ENCODE measurements at places on chromosomes 1 and 21. TPM values are rescaled to one million over a fixed set of nuclear protein-coding genes. Genes with fewer than 3 reads are reported as not detected.
A peak's percentile ranks its signal among the peaks of the same experiment; 100 is the strongest.

GRCh38 chr1:41535276-41535675 is 50.8 kb upstream of the EDN2 start:
- H3K36me3 ChIP-seq: no peaks in the 10 kb centered on the region
- H3K27ac ChIP-seq: no peak overlapping the region
- H3K4me3 ChIP-seq: no peak overlapping the region
- H3K27me3 ChIP-seq: peaks cover 46% of the 10 kb centered on the region

GRCh38 chr1:63723602-63724001 is 50.2 kb upstream of the ROR1 start:
- H3K4me1 ChIP-seq: no peaks in the 10 kb centered on the region
- no peak for DNase-seq
- H3K27me3 ChIP-seq: peaks cover under 1% of the 10 kb centered on the region
- no peak overlapping the region for H3K4me3 ChIP-seq

DNA sequence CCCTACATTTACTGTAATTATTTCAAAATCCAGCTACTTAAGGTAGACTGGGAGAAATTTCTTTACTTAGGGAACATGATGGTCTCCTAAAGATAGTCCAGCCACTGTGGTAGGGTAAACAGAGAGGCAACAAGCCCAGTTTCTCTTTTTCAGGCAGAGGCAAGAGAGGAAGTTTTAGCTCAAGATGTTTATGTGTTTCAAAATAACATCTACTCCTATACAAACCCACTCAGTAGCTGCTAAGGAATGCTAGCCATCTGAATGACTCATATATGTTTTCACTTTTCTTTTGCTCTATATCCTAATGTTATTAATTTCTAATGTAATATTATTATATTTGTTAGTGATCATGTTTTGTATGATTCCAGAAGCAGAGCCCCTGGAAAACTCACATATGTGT is 856.6 kb downstream of the PLA2G4A start:
- no peak overlapping the region for H3K4me3 ChIP-seq
- H3K27ac ChIP-seq: no peak overlapping the region
- H3K4me1 ChIP-seq: no peaks in the 10 kb centered on the region
- H3K27me3 ChIP-seq: no peaks in the 10 kb centered on the region
- H3K36me3 ChIP-seq: no peaks in the 10 kb centered on the region

The TFAP2E gene
- total RNA-seq: 1.3 TPM

GRCh38 chr1:219226196-219226595 is 52.5 kb downstream of the LYPLAL1 start:
- no peak overlapping the region for H3K27ac ChIP-seq
- peaks cover 31% of the 10 kb centered on the region for H3K36me3 ChIP-seq
- no peak overlapping the region for H3K4me3 ChIP-seq
- H3K4me1 ChIP-seq: no peaks in the 10 kb centered on the region
- no peak for DNase-seq

The LENEP gene
- 0.52 TPM for total RNA-seq

DNA sequence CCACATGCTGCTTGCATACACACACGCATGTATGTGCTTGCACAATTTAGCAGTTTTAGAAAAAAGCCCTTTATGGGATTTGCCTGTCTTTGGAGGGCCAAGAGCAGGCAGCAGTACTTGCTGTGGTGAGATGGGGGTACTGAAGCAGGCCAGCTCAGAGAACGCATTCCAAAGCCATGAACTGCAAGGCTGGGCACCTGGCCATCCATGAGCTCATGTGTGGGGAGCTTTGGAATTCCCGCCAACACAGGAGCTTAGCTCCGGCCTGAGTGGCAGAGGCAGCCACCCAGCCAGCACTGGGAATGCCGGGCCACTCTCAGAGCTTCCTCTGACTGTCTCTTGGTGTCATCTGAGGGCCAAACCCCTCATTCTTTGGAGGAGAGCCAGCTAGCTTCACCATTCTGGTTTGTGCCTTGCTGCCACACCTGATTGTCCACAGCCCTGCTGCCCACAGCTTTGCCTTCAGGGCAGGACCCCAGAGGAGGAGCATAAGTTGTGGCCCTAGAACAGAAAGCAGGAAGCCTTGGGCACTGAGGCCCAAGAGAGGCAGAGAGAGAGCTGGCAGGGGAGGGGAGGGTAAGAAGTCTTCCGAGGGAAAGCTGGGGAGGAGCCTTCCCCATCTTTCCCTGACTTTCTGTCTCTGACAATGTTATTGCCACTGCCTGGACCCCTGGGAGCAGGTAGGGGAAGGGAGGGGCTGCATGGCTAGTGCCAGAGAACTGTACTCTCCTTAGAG is 92.1 kb upstream of the POU3F1 start:
- peaks cover 72% of the 10 kb centered on the region for H3K27me3 ChIP-seq
- H3K4me3 ChIP-seq: no peak overlapping the region
- no peak for DNase-seq
- no peaks in the 10 kb centered on the region for H3K36me3 ChIP-seq

- no peaks in the 10 kb centered on the region for H3K4me1 ChIP-seq
- H3K27ac ChIP-seq: no peak overlapping the region
- H3K36me3 ChIP-seq: no peaks in the 10 kb centered on the region
- H3K4me3 ChIP-seq: no peak overlapping the region
- no peak for DNase-seq
Measured at GRCh38 chr21:27300770-27301169, 333.9 kb upstream of the ADAMTS5 start.

The PRRX1 gene
- 142 TPM for total RNA-seq

DNA sequence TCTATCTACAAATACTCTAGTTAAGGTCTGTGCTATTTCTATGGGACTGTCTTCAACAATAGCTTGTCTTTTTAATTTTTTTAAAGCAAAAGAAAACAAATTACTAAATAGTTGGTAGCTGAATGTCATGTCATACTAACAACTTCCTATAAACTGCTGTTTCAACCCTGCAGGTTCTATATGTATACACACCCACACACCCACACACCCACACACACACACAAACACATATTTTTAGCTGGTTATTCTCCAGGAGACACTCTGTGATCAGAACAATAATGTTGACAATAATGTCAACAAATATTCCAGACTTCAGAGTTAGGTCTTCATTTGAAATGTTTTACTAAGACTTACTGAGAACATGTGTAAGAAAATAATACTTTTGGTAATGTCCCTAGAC is 66.7 kb downstream of the AK5 start:
- DNase-seq: no peak
- H3K27ac ChIP-seq: no peak overlapping the region
- no peaks in the 10 kb centered on the region for H3K36me3 ChIP-seq
- H3K27me3 ChIP-seq: no peaks in the 10 kb centered on the region
- no peak overlapping the region for H3K4me3 ChIP-seq

GRCh38 chr1:15950302-15950701 is 25.6 kb downstream of the ZBTB17 start:
- H3K27me3 ChIP-seq: no peaks in the 10 kb centered on the region
- H3K36me3 ChIP-seq: peaks cover 11% of the 10 kb centered on the region
- no peak for DNase-seq
- peaks cover 32% of the 10 kb centered on the region for H3K4me1 ChIP-seq
- H3K4me3 ChIP-seq: no peak overlapping the region

GRCh38 chr1:233704170-233704897 is 90.4 kb downstream of the KCNK1 start:
- peaks cover 29% of the 10 kb centered on the region for H3K4me1 ChIP-seq
- H3K27ac ChIP-seq: no peak overlapping the region
- peaks cover 4% of the 10 kb centered on the region for H3K27me3 ChIP-seq
- H3K4me3 ChIP-seq: no peak overlapping the region

DNA sequence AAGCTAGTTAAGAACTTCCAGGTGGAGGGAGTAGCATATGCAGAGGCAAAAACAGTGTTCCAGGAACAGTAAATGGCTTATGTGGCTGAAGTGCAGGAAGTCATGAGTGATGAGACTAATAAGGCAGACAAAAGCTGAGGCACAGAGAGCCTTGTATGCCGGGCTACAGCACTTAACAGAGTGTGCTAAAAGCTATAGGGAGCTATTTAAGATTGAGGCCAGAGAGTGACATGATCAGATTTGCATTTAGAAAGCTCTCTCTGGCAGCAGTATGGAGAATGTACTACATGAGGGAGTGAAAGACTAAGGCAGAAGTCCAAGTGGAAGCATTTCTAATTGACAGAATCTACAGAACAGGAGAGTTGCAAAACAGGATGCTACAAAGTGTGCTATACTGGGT is 38.6 kb downstream of the WASF2 start:
- peaks cover 33% of the 10 kb centered on the region for H3K4me1 ChIP-seq
- no peak overlapping the region for H3K4me3 ChIP-seq
- no peaks in the 10 kb centered on the region for H3K27me3 ChIP-seq
- H3K27ac ChIP-seq: peak overlapping the region; percentile 72
- H3K36me3 ChIP-seq: peaks cover 13% of the 10 kb centered on the region

- H3K4me1 ChIP-seq: peaks cover 9% of the 10 kb centered on the region
- H3K27me3 ChIP-seq: no peaks in the 10 kb centered on the region
- no peak overlapping the region for H3K27ac ChIP-seq
- no peak for DNase-seq
Measured at GRCh38 chr1:55958498-55958897, 620.9 kb downstream of the PLPP3 start.

- H3K27ac ChIP-seq: peak overlapping the region; percentile 55
- H3K27me3 ChIP-seq: peaks cover 9% of the 10 kb centered on the region
- no peaks in the 10 kb centered on the region for H3K36me3 ChIP-seq
- peaks cover 40% of the 10 kb centered on the region for H3K4me1 ChIP-seq
- DNase-seq: peak; percentile 90
- peak overlapping the region; percentile 43 for H3K4me3 ChIP-seq
Measured at GRCh38 chr1:22416555-22417454, 34.8 kb upstream of the ZBTB40 start.

- DNase-seq: no peak
- H3K27me3 ChIP-seq: peaks cover 16% of the 10 kb centered on the region
- peaks cover 26% of the 10 kb centered on the region for H3K4me1 ChIP-seq
Measured at GRCh38 chr1:201184307-201185122, 6.1 kb upstream of the IGFN1 start.

DNA sequence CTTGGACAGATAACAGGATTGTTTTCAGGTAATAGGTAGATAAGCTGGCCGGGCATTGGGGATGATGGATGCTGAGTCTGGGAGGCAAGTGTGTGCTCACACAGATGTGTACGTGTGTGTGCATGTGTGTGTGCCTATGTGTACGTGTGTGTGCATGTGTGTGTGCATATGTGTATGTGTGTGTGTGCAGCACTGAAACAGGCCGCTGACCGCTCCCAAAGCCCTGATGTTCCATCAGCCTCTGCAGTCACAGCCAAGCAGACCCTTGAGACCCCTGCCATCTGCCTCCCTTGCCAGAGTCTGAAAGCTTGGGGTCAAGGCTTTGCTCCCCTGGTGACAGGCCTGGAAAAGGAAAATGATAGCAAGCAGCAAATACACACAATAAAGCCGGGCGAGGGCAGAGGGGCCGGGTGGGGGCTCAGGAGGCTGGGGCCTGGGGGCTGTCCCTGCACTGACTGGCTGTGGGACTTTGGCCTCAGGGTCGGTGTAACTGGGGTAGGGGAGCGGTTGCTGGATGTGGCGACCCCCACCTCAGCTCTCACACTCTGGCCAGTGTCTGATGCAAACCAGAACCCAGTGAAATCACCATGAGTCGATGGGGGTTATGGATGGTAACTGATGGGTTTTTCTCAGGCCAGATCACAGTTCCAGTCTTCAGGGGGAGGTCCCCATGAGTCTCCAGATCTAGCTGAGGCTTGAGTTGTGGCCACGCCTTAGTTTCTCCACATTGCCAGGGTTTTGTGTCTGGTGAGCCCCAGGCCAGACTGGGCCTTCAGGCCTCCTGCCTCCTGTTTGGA is 9.2 kb upstream of the TNFRSF8 start:
- peaks cover 3% of the 10 kb centered on the region for H3K27me3 ChIP-seq
- no peak for DNase-seq
- no peak overlapping the region for H3K27ac ChIP-seq
- H3K4me1 ChIP-seq: peaks cover 18% of the 10 kb centered on the region
- no peaks in the 10 kb centered on the region for H3K36me3 ChIP-seq

The ESPN gene
- 15.6 TPM for total RNA-seq

The NFASC gene
- total RNA-seq: 16.4 TPM

GRCh38 chr1:193457676-193458075 is 271.3 kb upstream of the B3GALT2 start:
- H3K27ac ChIP-seq: no peak overlapping the region
- H3K4me1 ChIP-seq: peaks cover 1% of the 10 kb centered on the region
- DNase-seq: no peak
- no peak overlapping the region for H3K4me3 ChIP-seq
- H3K36me3 ChIP-seq: no peaks in the 10 kb centered on the region

The SELE gene
- not detected for total RNA-seq

DNA sequence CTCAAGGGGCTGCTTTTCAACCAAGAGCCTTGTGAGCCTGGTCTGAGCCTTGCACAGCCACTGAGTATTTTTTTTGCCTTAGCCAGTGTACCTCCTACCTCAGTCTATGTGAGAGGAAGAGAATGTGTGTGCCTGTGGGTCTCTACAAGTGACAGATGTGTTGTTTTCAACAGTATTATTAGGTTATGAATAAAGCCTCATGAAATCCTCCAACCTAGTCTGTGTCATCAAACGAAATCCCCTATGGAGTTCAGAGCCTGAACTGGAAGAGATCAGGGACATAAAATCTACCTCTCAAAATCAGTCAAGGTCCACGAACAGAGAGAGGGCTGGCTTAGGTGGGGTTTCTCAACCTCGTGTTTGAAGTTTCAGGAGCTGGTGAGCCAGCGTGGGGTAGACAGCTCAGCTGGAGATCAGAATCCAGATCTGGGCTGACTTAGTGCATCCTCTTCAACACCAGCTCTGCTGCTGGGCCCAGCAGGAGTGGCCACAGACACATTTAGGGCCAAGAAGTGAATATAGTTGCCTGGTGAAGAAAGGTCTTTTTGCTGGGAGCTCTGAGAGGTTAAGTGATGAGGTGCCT is 8.2 kb downstream of the XKR8 start:
- peak overlapping the region; percentile 89 for H3K27ac ChIP-seq
- H3K27me3 ChIP-seq: no peaks in the 10 kb centered on the region
- peaks cover 11% of the 10 kb centered on the region for H3K36me3 ChIP-seq
- DNase-seq: peak; percentile 52
- peaks cover 13% of the 10 kb centered on the region for H3K4me1 ChIP-seq
- H3K4me3 ChIP-seq: peak overlapping the region; percentile 13

DNA sequence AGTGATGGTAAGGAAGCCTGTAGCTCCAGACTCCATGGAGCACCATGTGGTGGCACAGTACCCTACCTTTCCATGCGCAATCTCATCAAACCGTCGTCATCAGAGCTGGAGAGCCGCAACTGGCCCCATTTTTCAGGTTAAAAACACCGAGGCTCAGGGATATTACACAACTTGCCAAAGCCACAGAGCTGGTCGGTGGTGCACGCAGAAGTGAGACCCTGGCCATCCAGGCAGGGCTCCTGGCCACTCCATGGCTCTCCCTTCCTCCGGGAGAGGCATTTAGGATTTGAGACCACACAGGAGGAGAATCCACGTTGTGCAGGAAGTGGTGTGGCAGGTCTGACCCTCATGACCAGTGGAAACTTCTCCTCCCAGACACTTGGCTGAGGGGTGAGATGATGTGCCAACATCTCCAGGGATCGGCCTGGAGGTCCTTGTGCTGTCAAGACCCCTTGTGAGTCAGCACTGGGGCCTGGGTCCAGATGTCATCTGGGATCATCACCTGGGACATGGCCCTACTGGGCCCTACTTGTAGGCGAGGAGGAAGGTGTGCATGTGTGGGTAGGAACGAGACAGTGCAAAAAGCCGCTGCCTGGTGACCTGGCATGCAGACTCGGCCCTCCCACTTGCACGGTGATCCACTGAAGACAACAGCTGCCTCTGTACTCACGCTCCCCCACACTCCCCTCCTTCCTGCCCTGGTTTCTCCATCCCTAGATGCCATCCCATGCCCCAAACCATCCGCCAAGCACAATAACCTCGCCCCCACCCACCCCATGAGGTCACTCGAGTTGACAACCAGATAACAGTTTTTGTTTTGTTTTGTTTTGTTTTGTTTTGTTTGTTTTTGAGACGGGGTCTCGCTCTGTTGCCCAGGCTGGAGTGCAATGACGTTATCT is 10.4 kb downstream of the TFF3 start:
- peaks cover 3% of the 10 kb centered on the region for H3K27me3 ChIP-seq
- no peaks in the 10 kb centered on the region for H3K36me3 ChIP-seq
- no peak for DNase-seq
- H3K4me3 ChIP-seq: no peak overlapping the region

The UBL4B gene
- total RNA-seq: not detected
